Type B pancreatic cell (in vitro differentiated cells): ENCODE measurements at places on chromosomes 13 and 19.
A peak's percentile ranks its signal among the peaks of the same experiment; 100 is the strongest.

GRCh38 chr13:81199956-81200355 is 859.0 kb upstream of the SPRY2 start:
- no peak overlapping the region for H3K4me3 ChIP-seq
- H3K36me3 ChIP-seq = no peaks in the 10 kb centered on the region
- no peak overlapping the region for H3K27ac ChIP-seq
- no peak for DNase-seq
- no peaks in the 10 kb centered on the region for H3K4me1 ChIP-seq

DNA sequence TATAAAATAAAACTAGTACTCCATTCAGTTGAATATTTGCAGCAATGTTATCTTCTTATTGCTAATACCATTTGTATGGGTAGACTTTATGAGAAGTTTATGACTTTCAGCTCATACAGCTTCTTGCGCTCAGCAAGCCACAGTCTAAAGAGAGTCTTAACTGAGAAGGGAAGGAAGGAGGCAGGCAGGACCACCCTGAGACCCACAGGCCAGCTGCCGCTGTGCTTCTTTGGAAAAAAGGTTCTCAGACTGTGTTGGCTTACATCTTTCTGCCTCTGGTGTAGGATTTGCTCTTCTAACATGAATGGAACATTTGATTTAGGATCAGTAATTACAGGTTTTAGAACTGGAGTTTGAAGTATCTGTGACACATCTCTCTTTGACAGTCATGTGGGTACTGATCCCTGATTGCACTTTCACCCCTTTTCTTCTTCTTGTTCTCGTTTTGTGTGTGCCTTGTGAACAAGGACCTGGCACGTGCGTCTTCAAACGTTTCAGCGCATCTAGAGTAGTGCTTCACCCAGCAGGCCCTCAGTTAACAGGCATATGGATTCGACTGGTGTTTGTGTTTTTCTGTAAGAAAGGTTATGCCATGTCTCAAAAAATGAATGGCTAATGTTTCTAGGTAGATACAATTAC is 7.1 kb upstream of the GPR18 start:
- H3K27me3 ChIP-seq = no peaks in the 10 kb centered on the region
- no peak for DNase-seq
- H3K4me3 ChIP-seq = no peak overlapping the region
- peaks cover 17% of the 10 kb centered on the region for H3K4me1 ChIP-seq
- peak overlapping the region; percentile 8 for H3K27ac ChIP-seq

- H3K4me1 ChIP-seq = no peaks in the 10 kb centered on the region
- H3K27me3 ChIP-seq = no peaks in the 10 kb centered on the region
- no peak overlapping the region for H3K4me3 ChIP-seq
- no peak for DNase-seq
These were observed 193.7 kb downstream of the LMO7 start for GRCh38 chr13:75829830-75830229.

GRCh38 chr19:3338541-3339181 is 27.7 kb upstream of the NFIC start:
- no peaks in the 10 kb centered on the region for H3K4me1 ChIP-seq
- peaks cover 25% of the 10 kb centered on the region for H3K27me3 ChIP-seq
- DNase-seq = no peak

DNA sequence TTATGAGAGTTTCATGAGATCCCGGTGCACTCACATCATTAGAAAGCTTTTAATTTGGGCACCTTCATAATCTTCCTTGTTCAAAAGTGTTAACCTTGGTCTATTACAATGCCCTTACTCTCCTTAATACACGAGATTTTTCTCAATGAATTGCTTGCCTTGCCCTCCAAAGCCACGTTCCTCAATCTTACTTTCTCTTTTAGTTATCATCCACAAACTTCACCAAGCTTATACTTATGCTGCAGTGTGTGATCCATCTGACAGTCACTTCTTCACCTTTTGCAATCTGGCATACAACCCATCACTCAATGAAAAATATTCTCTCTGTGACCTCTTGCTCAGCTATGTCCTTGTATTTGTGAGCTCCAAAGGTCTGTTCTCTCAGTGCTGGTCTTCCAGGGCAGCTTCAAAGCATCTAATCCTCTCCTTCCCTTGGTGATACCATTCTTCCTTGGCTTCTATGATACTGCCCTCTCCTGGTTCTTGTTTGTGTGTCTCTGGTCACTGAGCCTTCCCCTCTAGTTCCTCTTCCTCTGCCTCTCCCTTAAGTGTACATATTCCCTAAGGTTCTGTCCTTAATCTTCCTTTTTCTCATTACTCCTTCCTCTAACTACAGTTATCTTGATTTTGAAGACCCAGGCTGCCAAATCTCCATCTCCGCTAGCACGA is 202.2 kb upstream of the STARD13 start:
- no peak overlapping the region for H3K27ac ChIP-seq
- peaks cover 7% of the 10 kb centered on the region for H3K36me3 ChIP-seq
- no peak for DNase-seq
- no peaks in the 10 kb centered on the region for H3K4me1 ChIP-seq
- H3K27me3 ChIP-seq = peaks cover 5% of the 10 kb centered on the region
- no peak overlapping the region for H3K4me3 ChIP-seq

DNA sequence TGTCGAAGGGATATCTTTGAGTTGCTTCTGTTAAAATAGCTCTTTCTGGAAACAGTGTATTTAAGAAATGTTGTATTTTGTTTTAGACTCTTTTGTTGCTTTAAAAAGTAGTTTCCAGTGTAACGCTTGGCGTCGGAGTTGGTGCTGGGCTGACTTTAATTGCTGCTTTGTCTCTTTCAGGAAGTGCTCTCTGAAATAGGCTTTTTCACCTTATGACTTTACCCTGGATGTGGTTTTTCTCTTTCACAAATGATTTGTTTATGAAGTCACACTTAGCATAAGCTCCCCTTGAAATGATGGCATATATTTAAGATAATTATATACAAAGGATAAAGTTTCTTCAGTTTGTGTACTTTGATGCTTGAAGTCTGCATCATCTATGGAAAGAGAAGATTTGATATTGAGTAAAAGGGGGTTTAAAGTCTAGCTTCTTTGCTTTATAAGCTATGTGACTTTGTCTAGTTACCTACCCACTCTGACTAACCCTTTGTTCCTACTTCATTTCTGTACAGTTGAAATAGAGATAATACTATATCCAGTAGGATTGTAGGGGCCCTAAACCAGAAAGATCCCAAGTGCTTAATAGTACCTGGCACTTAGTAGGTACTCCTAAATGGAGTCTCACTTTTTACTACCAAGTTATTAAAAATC is at the start of gene GPR18:
TSS of gene GPR18 (minus strand) at position 170 of the 651 bp plus-strand sequence. CDS start 2,507 bp downstream, outside the sequence.
- H3K36me3 ChIP-seq = peaks cover 17% of the 10 kb centered on the region
- peaks cover 10% of the 10 kb centered on the region for H3K4me1 ChIP-seq
- no peaks in the 10 kb centered on the region for H3K27me3 ChIP-seq
